Posterior vena cava (tissue), 2 donors: ENCODE measurements at places on chromosomes 2 and 18. TPM values are rescaled to one million over a fixed set of nuclear protein-coding genes. Genes with fewer than 3 reads are reported as not detected.

DNA sequence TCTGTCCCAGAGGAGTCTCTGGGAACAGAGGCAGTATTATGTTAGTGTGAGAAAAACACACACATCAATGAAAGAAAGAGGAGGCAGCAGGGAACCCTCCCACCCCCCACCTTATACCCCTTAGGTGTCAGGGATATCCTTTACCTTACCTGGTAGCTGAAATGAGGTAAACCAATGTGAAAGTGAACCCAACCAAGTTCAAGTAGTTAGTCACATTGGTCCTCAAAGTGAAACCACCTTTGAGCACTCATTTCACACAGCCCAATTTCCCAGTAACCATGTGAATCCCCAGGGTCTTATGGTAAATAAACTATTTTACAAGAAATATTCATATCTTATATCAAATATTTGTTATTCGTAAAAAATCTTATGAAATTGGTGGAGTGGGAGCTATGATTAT is 377.8 kb downstream of the LRATD1 start:
- no peak for DNase-seq

DNA sequence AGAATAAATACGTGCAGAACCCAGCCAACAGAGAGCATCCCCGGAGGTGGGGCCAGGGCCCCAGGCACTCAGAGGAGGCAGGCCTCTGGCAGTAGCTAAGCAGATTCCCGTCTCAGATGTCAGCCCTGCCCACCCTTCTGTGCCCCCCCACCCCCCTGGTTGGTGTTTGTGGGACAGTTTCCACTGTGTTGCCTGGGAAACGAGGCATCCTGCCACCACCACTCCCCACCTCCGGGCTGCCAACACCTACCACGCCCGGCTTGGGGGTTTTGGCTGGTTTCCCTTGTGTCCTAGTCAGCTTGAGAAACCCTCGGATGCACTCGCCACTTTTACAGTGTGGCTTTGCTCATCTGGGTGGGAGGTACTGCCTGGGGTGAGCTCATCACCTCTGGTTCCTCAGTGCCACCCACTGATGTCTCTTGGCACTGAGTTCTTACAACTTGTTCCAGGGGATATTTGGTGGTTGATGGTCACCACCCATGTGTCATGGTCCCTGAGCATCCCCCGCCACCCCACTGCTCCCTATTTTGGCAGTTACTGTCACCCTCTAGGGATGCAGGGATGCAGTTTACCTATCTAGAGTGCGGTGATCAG is 72.4 kb upstream of the YWHAQ start:
- DNase-seq: peak; percentile 89

- DNase-seq: no peak
These were observed 659.9 kb upstream of the ID2 start for GRCh38 chr2:8021921-8022320.

The AQP12A gene
- total RNA-seq: not detected

DNA sequence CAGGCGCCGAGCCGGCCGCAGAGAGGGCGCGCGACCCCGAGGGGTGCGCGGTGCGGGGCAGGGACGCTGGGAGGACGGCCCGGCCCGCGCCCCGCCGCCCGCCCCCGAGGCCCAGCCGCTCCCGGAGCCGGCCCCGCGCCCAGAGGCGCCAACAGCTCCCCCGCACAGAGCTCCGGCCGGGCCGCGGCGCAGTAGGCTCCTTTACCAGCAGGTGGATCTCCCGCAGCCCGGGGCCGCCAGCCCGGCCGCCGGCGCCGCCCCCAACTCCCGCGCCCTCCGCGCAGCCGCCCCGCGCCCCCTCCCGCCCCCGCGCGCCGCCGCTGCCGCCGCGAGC is 258 bp downstream of the MGAT4A start:
- peak; percentile 89 for DNase-seq

The SLC25A52 gene
- total RNA-seq: 0.56 TPM

The CD207 gene
- 0.42 TPM for total RNA-seq

GRCh38 chr2:69952336-69953115 is 8.9 kb downstream of the ASPRV1 start:
- no peak for DNase-seq

- DNase-seq: no peak
These were observed 77.9 kb downstream of the DTNA start for GRCh38 chr18:34787931-34788532.

The C2orf15 gene
- 0.33 TPM for total RNA-seq

- DNase-seq: no peak
These were observed 462.2 kb upstream of the RGPD4 start for GRCh38 chr2:107364361-107364950.
